ENCODE measurements at places on chromosomes 13 and 19.

- DNase-seq: no peak
Measured at GRCh38 chr13:22642088-22642487, 538.7 kb upstream of the SGCG start.

GRCh38 chr13:32320528-32320927, 5.2 kb downstream of the BRCA2 start:
- no peak for DNase-seq

DNA sequence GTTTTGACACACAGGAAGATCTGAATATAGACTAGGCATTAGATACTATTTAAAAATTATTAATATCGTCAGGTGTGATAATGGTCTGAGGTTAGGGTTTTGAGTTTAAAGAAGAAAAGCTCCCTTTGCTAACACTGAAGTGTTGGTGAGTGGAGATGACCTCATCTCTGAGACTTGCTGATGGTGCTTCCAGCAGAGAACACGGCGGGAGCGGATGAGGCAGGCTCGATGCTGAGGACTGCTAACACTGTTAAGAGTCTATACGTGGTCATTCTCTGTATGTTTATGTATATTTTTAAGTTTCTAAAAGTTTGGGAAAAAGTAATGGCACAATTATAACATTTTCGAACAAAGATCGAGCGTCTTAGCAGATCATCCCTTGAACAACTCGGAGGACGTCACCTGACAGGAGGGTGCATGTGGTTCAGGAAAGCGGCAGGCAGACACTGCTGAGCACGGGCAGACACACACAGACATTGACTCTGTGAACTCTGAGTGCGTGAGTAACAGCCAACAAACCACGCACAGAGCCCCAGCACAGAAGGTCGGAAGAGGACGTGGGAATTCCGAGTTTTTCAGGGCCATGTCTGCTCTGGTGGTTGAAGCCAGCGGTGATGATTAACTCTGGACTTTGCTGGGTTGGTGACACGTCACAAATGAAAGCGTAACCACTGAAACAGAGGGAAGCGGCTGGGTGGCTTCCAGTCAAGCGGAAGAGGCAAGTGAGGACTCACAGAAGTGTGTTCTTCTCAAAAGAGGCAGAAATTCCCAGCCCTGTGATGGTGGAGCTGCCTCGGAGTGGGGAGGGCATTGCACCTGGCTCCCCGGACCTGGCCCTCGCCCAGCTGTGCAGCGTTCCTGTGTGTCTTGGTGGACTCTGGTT, 91.9 kb upstream of the TEX29 start:
- DNase-seq: no peak

DNA sequence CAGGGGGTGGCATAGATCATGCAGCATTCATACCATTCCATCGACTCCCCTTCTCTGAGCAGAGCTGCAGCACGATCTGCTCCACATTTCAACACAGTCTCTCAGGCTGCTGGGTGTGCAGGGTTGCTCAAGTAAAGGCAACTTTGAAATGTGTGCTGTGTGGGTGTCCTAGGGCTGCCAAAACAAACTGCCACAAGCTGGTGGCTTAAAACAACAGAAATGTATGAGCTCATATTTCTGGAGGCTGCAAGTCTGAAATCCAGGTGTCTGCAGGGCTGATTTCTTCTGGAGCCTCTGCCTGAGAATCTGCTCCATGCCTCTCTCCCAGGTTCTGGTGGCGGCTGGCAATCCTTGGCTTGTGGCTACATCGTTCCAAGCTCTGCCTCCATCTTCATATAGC, 63.7 kb upstream of the WDFY2 start:
- DNase-seq: no peak

GRCh38 chr13:84821261-84821660, 939.0 kb upstream of the SLITRK1 start:
- no peak for DNase-seq

DNA sequence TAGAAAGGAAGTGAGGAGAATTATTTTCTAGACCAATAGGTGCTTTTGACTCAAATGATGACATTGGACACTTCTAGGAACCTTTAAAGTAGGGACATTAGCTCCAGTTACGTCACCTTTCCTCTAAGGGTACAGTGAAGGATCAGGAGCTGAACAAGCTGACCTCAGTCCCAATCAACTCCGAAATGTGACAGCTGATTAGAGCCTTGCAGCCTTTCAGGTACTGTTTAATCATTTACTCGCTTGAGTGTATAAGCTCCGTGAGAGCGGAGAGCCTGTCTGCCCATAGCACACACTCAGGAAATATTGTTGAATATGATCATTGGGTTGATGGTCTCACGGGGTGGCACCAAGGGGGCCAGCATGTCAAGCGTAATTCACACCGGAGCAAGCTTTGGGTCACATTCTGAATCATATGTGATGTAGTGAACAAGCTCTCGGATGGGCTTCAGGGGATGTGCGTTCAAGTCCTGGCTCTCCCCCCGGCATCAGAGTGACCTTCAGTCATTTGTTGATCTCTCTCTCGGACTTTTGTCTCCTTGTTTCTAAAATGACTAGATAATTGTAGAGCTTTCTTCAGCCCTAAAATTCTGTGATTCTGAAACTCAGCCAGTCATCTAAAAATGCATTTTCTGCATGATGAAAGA, 141.9 kb downstream of the ZIC5 start:
- DNase-seq: no peak

DNA sequence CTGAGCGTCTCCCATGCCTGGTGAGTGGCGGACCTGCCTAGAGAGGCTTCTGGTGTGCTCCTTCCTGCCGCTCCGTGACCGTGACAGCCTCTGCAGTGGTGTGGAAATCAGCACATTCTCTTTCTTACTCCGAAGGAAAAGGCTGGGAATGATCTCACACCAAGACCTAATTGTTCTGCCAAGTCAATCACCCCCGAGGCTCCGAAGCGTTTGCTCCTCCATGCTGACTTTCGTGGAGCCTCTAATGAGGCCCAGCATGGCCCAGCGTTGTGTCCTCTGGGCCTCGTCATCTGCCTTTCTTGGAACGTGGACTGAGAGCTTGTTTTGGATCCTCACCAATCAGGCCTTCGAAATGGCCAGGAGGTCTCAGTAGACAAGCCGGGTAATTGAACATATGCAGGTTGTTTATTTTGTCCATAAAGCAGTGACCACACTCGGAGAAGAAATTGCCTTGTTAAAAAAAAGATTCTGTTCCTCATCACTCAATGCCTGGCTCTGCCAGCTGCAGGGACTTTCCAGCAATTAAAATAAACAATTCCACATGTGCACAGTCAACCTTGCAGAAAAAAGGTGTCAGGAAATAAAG, 107.1 kb downstream of the UBL3 start:
- DNase-seq: no peak

DNA sequence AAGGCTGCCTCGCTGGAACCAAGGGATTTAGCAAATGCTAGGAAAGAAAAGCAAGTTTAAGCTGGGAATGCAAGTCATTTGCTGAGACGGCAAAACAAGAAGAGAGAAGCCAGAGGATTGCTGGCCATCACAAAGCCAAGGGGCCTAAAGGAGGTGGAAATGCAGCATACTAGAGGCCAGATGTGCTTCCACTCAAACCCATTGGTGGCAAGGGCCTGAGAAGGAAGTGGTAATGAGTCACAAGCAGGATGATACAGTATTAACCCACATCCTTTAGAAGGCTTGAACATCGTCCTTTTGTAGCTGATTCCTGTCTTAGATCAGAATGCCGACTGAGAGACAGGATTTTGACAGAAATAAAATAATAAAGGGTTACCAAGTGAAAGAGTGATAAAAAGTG, 68.2 kb downstream of the ITGBL1 start:
- DNase-seq: peak; percentile 6

GRCh38 chr19:2394054-2394441, 33.3 kb downstream of the TIMM13 start:
- no peak for DNase-seq

DNA sequence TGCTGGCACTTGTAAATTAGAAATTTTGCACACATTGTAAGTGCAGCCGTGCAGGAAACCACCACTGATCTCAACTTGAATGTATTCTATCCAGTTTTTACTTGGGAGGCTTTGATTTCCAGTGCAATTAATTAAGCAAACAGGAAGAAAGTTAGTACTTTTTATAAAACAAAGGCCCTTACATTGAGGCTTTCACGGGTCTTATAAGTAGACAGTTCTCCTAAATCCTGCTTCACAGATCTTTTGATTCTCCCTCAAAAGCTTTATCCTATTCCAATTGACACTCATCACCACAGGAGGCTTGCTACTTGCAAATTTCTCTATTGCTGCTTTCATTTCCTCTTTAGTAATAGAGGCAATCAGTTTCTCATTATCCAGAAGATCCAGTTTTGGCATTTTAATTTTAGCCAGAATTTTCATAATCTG, 90.1 kb downstream of the ERCC5 start:
- no peak for DNase-seq

DNA sequence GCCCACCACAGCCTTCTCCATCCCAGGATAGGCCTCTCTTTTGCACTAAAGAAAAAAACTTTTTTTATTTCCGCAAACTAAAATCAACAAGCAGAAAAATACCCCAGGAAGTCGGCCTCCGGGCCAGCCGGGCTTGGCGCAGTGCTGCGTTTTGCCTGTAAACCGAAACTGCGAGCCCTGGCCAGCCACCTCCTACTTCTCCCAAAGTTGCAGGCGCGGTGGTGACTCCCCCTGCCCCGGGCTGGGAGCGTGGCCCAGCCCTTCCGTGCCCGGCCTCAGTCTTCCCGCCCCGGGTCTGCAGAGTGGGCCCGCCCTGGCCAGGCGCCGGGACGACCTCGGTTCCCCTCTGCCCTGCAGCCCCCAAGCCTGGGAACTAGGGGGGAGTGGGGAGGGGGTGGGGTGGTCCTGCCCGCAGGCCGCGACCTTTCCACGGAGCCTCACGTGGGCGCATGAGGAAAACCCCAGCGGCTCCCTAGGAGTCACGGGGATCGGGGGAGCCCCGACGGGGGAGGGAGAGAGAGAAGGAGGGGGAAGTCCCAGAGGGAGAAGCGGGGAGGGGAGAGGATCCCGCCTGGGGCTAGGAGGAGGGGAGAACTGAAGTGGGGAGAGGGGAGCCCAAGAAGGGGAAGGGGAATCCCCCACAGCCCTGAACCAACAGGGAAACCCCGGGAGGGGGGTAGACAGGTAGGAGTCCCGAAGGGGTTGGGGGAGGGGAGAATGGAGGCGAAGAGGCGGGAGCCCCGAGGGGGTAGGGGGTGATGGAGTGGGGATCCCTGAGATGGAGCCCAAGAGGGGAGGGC, 3.0 kb downstream of the GADD45B start:
- DNase-seq: peak; percentile 59
